NCI-H1105 (cell line): ENCODE measurements at places on chromosomes 7 and 10.

GRCh38 chr7:34584526-34584925 lies 73.5 kb upstream of the NPSR1 start:
- DNase-seq = no peak

- DNase-seq = no peak
These were observed 57.6 kb upstream of the ANAPC16 start for GRCh38 chr10:72158176-72158575.

DNA sequence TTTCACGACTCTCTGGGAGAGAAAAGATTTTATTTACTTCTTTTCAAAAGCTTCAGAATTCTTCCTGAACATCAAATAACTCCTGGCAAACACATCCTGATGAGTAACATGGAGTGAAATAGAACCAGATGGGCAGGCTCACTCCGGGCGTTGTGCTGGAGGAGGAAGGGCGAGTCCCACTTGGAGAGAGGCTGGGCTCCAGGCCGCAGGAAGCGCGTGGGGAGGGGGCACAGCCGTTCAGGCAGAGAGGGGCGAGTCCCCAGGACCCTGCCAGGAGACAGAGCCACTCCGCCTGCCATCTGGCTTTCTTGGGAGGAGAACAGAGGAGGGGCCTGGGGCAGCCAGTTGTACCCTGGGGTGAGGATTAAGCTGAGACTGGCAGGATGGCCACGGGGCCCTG lies 265.9 kb upstream of the ZMIZ1 start:
- DNase-seq = no peak

DNA sequence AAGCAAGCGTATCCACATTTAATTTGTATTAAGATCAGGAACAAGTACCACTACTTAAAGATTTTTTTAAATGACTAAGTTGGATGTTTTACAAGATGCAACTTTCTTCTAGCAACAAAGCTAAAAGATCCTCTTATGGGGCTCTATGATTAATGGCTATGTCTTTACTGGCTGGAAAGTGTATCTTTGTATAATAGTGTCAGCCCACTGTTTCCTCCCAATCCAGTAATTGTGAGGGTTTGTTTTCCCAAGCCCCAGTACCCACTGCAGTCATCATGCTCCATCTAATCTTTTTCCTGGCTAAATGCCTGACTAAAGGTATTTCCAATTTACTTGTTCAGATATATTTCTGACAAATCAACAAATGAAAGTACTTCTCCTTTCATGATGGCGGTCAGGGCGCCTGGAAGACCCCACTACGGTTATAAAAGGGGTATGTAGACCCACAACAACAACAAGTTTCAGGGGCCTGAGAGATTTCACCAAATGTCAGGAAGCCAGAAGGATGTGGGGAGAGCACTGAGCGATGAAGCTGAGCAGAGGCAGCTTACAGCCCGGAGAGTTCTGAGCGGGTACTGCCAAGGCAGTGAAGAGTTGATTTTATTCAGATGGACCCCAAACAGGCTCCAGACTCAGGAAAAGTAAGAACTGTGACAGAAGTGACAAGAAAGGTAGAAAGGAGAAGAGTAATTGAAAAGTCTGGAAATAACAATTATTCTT lies 222.6 kb upstream of the KLF14 start:
- DNase-seq = no peak

DNA sequence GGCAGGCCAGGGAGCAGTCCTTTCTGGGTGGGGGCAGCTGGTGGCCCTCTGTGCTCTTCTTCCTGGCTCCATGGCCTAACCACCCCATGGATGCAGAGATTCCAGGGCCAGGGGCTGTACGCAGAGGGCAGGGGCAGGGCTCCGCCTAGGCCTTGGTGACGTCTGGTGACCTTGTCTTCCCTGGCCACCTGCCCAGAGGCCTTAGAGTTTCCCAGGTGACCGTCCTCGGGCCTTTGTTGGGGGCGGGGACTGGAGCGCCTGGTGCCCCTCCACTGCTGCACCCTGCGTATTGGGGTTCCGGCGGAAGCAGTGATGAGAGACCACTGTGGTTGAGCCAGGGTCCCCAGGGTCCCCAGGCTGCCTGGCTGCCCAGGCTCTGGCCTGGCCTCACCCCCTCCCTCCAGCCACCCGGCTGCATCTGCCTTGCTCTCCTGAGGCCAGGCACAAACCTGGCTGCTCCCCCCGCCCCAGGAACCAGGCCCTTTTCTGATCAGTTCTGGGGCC lies 10.3 kb downstream of the PWWP2B start:
- no peak for DNase-seq

- DNase-seq = peak; percentile 64
These were observed 18.9 kb downstream of the ANLN start for GRCh38 chr7:36408589-36408988.

DNA sequence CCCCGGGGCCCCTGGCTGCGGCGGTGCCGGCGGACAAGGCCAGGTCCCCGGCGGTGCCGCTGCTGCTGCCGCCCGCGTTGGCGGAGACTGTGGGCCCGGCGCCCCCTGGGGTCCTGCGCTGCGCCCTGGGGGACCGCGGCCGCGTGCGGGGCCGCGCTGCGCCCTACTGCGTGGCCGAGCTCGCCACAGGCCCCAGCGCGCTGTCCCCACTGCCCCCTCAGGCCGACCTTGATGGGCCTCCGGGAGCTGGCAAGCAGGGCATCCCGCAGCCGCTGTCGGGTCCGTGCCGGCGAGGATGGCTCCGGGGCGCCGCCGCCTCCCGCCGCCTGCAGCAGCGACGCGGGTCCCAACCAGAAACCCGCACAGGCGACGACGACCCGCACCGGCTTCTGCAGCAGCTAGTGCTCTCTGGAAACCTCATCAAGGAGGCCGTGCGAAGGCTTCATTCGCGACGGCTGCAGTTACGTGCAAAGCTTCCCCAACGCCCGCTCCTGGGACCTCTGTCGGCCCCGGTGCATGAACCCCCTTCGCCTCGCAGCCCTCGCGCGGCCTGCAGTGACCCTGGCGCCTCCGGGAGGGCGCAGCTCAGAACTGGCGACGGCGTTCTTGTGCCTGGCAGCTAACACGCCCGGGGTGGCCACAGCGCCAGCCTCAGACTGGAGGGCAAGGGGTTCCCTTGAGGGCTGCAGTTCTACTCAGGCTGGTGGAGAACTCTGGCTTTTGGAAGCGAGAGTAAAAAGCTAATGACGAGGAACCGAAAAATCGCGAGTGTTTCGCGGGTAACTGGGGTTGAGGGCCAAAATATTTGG lies 804 bp downstream of the FRAT1 start:
- DNase-seq = no peak

GRCh38 chr7:24498439-24498838 lies 74.8 kb upstream of the PALS2 start:
- DNase-seq = no peak

DNA sequence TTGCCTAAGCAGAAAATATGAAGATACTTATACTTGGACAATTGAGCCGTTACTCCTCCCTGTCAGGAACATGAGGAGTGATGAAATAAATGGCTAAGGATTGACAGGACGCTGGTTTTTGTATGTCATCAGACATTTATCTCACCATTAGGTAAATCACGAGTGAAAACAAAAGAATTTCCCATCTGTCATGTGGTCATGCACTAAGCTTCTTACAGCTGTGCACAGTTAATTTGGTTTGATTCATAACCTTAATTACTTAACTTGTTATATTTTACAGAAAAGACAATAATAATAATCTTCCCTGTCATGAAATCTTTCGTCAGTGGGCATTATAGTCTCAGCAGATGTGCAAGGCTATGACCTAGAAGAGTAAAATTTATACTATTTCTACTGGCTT lies 266.5 kb downstream of the HGF start:
- DNase-seq = no peak

- no peak for DNase-seq
These were observed 55.0 kb upstream of the DNAAF5 start for GRCh38 chr7:671415-672042.

- DNase-seq = no peak
These were observed 13.0 kb upstream of the BAMBI start for GRCh38 chr10:28664369-28664740.

- no peak for DNase-seq
These were observed 12.3 kb upstream of the MRPS33 start for GRCh38 chr7:141027043-141027442.

- DNase-seq = no peak
These were observed 13.8 kb downstream of the CYTH3 start for GRCh38 chr7:6258440-6259182.

DNA sequence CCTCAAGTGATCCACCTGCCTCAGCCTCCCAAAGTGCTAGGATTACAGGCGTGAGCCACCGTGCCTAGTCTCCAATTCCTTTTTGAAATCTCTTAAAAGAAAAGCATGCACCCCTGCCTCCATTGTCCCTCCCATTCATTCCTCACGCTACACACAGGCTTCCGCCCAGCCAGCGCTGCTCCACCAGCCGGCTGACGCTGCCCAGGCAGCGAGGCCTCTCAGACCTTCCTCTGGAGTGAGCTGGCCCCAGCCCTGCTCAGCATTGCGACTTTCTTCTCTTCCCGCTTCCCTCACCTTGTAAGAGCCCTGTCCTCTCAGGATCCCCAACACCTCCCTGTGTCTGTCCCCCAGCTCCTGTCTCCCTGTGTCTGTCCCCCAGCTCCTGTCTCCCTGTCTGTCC lies 23.6 kb downstream of the RGS10 start:
- DNase-seq = no peak

GRCh38 chr7:100556541-100556940 lies 17.2 kb downstream of the SAP25 start:
- no peak for DNase-seq

DNA sequence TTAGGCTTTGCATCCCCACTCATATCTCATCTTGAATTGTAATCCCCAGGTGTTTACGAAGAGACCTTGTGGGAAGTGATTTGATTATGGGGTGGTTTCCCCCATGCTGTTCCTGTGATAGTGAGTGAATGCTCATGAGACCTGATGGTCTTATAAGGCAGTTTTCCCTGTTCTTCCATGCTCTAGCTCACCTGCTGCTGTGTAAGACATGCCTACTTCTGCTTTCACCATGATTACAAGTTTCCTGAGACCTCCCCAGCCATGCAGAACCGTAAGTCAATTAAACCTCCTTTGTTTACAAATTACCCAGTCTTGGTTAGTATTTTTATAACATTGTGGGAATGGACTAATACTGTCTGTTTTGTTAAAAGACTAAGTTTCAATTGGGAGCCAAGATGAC lies 35.3 kb upstream of the ZNF92 start:
- no peak for DNase-seq

DNA sequence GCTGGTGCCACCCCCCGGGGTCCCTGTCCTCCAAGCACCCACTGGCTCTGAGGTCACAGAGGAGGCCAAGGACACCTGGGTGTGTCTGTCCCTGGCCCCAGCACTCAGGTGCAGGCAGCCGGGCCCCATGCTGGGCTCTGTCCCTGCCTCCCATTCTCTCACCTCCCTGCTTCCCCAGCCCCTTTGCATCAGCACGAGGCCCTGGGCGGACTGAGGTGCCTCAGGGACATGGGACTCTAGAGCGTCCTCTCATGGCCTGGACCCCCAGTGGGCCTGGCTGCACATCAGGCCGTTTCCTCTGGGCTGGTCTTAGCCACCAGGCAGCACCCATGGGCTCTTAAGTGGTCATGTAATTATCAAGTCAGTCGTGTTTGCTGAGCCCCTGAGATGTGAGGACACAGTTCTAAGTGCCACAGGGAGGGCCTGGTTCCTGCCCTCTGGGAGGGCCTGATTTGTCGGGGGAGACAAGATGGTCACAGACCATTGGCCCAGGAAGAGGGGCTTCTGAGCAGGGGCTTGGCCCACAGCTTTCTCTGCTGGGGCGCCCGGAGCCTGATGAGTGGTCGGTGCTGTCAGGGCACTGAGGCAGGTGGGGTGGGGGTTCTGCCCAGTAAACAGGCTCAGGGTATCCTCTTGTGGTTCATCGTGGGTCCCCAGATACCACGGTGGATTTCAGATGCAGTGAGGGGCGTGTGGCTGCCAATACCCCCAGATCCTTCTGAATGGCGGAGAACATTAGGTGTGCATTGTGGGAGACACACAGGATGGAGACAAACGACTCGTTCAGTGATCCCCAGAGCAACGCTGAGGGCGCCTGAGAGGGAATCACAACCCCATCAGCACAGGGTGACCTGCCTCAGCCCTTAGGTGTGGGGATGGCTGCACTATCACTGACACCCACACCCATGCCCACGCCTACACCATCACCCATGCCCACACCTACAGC lies 152.5 kb downstream of the WDR37 start:
- DNase-seq = no peak

DNA sequence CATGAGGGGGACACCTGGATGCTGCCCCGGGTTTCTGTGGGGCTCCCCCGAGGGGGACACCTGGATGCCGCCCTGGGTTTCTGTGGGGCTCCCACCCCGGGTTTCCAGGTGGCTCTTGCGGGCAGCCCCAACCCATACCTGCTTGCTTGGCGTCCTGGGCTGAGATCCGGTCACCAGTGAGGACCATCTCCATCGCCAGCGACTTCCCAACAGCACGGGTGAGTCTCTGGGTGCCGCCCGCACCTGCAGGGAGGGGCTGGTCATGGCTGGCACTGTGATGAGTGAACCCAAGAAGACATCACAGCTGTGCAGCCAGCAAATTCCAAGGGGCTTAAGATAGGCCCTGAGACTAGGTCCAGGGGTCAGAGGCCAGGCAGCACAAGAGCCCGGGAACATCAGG lies 6.4 kb downstream of the ECHS1 start:
- DNase-seq = no peak

DNA sequence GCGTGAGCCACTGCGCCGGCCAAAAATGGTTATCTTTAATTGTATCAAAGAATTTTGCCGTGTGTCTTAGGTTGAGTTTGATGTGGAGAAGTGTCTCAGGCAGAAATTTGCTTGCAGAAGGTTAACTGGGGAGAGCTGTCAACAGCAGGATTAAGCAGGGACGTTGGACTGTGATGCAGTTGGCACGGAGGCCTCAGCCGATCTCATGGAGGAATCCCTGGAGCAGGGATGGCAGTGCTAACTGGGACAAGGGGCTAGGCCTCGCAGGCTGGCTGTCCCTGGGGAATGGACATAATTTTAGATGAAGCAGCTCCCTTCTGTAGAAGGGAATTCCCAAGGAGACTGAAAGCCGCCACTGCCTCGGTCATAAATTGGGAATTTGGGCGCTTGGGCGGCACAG lies 12.3 kb upstream of the KIF5B start:
- no peak for DNase-seq

GRCh38 chr10:59655309-59655708 lies 54.3 kb downstream of the SLC16A9 start:
- no peak for DNase-seq

DNA sequence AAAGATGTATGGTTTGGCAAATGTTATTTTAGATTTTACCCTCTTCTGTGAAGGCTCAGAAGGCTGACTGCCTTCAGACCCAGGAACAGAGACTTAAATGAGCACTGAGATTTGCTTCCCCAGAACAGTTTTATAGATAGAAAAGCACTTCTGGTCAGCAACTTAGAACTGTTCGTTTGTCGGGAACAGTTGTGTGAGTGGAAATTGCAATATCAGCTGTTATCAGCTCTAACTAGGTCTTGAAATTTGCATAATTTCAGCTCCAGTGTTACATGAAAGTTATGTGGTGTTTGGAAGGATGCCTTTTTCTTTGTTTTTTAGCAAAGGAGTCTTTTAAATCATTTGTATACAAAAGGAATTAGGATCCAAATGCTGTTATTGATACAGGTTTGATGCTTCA lies 83.8 kb upstream of the MXI1 start:
- DNase-seq = no peak

GRCh38 chr7:31416381-31416870 lies 75.9 kb upstream of the NEUROD6 start:
- no peak for DNase-seq
